ENCODE measurements at places on chromosomes 12 and 14.

GRCh38 chr12:75550401-75551240 lies 39.2 kb upstream of the KRR1 start:
- no peak for DNase-seq

DNA sequence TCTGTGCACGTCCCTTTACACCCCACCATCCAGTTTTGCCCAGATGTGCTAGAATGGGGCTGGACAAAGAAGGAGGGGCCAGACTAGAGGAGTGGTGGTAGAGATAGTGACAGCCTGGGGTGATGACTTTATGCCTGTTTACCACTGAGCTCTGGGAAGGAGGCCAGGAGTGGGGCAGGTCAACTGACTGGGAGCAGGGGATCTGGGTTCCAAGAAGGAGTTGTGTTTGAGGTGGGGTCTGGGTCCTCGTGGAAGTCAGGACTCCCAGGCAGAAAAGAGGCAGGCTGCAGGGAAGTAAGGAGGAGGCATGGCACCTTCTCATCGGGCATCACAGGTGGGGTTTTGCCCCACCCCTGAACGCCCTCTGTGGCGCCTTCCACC lies 315 bp downstream of the LTB4R2 start:
- DNase-seq = no peak

GRCh38 chr12:4386801-4387200 lies 7.3 kb upstream of the FGF23 start:
- no peak for DNase-seq

GRCh38 chr14:97185186-97185585 lies 388.0 kb downstream of the VRK1 start:
- DNase-seq = no peak

DNA sequence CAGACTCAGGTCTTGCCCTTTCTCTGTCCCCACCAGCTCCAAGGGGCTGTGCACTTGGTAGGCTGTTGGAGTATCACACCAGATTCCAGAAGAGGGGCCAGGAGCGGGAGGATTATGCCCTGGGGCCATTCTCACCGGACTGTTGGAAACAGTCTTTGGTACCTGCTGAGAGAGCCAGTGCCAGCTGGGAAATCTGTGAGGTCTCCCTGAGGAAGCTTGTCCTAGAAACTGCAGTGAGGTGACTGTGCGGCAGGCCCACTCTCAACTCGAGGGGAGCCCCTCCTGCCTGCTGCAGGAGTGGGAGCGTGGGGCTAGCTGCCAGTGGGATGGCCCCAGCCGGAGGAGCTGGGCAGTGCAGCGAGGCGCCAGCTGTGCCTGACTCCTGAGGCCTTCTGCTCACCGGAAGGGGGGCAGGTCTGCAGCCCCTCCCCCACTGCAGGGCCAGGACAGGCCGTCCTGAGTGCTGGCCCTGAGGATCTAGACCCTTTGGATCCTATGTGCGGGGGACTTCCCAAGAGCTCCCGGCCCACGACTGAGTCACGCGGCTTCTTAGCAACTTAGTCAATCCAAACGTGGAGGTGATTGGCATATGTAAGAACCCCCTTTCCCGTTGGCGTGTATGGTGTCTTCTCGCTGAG lies 295.2 kb downstream of the CACNA1C start:
- no peak for DNase-seq

DNA sequence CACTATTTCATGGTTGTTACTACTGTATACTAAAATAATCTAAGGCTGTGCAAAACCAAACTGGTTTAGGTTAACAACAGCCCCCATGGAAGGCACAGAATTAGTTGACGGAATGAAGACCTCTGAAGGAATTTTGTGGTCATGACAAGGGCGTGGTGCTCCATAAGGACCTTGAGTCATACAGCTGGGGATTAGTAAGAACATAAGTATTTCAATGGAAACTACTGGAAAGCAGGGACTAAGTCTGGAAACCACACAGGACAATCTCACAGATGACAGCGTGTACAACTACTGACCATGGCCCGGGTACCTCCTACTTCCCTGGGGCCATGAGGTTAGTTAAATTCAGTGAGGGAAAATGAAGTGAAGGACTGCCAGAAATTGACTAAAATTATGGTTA lies 98.5 kb upstream of the PLEKHA5 start:
- no peak for DNase-seq

DNA sequence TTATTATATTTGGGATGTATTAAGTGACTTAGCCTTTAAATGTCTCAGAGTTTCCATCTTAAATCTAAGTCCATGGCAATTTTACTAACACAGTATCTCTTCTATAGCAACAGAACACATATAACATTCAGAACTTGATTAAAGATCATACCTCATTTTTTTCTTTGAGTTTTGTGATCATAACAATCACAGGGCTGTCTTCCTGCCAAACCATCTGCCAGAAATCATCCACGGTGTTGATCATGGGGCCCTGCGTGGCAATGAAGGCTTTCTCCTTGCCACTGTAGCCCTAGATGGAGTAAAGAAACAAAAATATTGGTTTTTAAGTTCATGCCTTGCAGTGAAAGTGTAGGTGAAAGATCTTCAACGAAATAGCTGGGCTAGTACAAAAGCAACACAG lies 46.7 kb upstream of the PTPRB start:
- no peak for DNase-seq

- DNase-seq = peak; percentile 23
Measured at GRCh38 chr14:32142341-32142740, 59.5 kb upstream of the RNU6-7 start.

GRCh38 chr14:34204774-34205173 lies 253.9 kb upstream of the EGLN3 start:
- DNase-seq = no peak

- no peak for DNase-seq
Measured at GRCh38 chr12:207804-208203, 6.2 kb downstream of the SLC6A12 start.

DNA sequence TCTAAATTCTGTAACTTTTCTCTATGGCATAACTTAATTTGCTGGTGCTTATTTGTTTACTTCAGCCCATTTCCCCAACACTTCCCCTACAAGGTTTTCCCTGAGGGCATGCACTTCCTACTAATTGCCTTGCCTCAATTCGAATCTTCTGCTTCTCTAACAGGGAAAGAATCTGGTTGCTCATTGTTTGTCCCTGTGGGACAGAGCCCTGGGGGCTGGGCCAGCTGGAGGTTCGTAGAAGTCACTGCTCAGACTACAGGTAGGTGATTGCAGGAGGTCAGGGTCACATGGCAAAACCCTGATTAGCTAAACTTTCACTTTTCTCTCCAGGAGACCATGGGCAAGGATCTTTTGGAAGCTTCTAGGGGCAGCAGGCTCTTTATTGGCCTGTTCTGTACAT lies 72.0 kb downstream of the ZFC3H1 start:
- DNase-seq = no peak

DNA sequence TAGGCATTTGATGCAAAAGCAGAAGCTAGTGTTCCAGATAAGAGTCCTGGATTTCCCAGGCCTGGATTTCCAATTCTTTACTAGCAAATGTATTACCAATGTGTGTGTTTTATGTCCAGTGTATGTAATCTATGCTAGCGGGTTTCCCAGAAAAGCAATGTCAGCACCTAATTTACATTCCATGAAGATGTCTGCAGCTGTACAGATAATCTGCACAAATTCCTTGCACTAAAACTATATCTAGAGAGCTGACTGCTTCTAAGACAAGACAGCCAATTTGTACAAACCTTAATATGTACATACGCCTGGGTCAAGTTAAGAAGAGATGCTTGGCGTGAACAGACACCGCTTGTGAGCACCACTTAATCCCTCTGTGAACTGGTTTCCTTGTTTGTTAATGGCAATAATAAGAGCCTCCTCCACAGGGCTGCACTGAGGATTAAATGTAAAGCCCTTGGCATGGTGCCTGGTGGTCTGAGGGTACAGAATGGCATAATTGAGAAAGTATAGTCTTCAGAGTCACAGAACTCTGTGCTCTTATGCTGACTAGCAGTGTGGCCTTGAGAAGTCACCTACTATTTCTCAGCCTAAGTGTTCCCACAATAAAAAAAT lies 185.6 kb downstream of the EPS8 start:
- DNase-seq = no peak

DNA sequence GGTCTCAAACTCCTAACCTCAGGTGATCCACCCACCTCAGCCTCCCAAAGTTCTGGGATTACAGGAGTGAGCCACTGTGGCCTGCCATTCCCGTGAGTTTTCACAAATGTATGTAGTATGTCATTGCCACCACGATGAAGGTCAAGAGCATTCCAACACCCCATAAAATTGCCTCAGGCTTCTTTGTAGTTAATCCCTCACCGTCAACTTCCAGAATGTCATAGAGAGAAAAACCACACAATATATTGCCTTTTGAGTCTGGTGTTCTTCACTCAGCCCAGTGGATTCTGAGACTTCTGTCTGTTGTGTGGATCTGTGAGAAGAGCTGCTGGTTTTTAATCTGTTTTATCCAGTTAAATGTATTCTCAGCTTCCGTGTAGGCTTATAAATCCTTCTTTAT lies 12.6 kb upstream of the CFAP251 start:
- DNase-seq = no peak

GRCh38 chr12:4215229-4216186 lies 58.1 kb upstream of the CCND2 start:
- DNase-seq = peak; percentile 69

- DNase-seq = peak; percentile 79
Measured at GRCh38 chr12:1932264-1932777, 13.9 kb upstream of the CACNA2D4 start.

GRCh38 chr12:92436856-92437255 lies 265.9 kb upstream of the PLEKHG7 start:
- DNase-seq = no peak

- DNase-seq = no peak
Measured at GRCh38 chr12:20450591-20451180, 82.3 kb downstream of the PDE3A start.

DNA sequence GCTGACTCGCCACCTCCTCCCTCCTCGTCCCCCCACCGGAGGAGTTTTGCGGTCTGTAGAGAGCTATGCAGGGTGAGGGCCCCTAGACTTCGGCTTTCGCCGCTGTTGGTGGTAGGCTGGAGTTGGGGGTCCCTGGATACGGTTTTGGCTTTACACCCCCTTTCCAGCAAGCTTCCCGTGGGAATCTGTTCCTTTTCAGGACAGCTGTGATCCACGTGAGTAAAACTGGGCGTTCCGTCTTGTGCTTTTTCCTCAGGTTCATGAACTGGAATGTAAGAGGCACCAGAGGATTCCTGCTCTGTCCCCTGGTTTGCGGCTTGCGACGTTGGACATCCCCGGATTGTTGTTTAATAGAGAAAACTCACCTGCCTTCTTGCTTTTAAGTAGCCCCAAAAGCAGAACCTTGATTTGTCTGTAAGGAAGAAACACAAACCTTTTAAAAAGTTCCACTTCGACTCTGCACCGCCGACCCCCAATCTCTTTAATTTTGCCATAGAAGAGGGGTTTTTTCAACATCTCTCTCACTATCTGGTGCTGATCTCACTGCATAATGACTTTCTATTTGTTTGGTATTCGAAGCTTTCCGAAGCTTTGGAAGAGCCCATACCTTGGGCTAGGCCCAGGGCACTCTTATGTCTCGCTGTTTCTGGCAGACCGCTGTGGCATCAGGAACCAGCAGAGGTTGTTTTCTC lies 490 bp downstream of the PRORP start:
- no peak for DNase-seq

- DNase-seq = no peak
Measured at GRCh38 chr12:40011775-40012129, 94.1 kb downstream of the SLC2A13 start.

- no peak for DNase-seq
Measured at GRCh38 chr14:65032319-65032718, 45.6 kb downstream of the FNTB start.

DNA sequence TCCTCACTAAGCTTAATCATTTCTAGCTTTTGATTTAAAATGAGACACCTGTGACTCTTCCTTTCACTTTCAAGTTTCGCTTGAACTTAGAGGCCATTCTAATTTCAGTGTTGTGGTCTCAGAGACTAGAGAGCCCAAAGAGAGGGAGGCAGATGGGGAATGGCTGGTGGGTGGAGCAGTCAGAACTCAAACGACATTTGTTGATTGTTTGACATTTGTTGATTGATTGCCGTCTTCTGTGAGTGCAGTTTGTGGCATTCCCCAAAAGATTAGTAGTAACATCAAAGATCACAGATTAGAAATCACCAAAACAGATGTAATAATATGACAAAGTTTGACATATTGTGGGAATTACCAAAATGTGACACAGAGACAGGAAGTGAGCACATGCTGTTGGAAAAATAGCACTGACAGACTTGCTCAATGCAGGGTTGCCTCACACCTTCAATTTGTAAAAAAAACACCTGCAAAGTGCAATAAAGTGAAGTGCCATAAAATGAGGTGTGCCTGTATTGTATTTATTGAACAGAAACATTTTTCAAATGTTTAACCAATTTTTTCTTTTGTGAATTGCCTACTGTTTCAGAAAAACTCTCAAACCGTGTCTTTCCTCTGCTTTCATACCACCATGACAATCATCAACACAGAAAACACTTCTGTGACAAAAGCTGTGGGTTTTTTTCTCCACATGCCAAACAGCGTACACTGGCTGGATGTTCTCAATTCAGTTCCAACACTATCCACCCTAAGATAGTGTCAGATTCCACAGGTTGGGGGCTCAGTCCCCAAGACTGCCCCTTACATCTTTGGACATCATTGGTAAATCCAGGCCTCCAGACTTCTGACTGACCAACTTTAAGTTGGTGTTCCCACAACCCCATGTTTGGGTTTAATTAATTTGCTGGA lies 376.3 kb upstream of the RGS6 start:
- no peak for DNase-seq

DNA sequence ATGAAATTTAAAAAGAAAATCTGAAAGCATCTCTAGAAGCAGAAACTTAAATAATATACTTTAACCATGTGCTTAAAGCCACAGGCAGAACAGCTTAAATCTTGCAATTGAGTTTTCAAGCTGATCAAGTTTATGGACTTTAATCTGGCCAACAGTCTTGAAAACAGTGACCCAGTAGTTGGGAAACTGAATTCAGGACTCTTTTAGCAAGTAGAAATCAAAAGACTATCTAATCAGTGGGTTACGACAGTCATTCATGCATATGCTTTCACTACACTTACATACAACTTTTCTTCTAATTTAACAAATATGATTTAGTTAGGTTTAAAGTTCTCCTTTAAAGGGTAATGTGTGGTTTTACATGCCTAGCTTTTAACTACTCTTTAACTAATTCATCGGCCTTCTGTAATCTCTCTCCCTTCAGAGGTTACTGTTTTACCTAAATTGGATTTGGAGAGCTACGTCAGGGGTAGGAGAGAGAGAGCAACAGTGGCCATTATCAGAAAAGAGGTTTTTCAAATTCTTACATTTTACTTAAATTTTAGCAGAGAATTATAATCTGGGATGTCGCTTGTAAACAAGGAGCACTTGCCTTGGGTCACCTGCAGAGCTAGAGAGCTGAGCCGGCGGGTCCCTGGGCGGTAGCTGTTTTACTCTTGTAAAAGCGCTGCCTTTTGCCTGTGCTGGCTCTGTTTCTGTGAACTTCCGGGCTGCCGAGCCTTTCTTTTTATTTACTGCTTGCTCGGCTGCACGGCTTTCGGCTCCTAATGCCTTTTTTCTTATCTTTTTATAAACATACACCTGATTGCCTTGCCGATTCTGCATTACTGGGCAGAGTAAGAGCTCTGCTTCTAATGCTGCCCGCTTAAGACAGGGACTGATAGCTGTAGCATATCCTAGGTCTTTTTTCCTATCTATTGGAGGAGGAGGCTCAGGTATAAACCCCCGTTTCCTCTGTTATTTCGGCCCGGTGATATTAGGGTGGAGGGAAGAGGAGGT lies 17.4 kb upstream of the LYZ start:
- no peak for DNase-seq

All from globus pallidus (tissue), 1 donor.